ENCODE measurements at places on chromosomes 12 and 14. TPM values are rescaled to one million over a fixed set of nuclear protein-coding genes. Genes with fewer than 3 reads are reported as not detected.

POTEG gene
- not detected for total RNA-seq

KRT71 gene
- total RNA-seq: not detected

GYS2 gene
- not detected for total RNA-seq

NUBPL gene
- 24.6 TPM for total RNA-seq

C12orf50 gene
- 0.26 TPM for total RNA-seq

CLEC2A gene
- total RNA-seq: not detected

SOX5 gene
- total RNA-seq: 61.4 TPM

SMOC1 gene
- total RNA-seq: 8.0 TPM

GPR132 gene
- total RNA-seq: 1.7 TPM

ADAM20 gene
- total RNA-seq: 2.7 TPM

SYT1 gene
- 13.8 TPM for total RNA-seq

SIX1 gene
- total RNA-seq: 6.2 TPM

HOXC9 gene
- total RNA-seq: 1.8 TPM

ARHGEF25 gene
- 64.1 TPM for total RNA-seq
